EL (cell line): ENCODE measurements at places on chromosomes 1 and 21.

- DNase-seq: no peak
Measured at GRCh38 chr1:97832481-97832880, 88.4 kb downstream of the DPYD start.

GRCh38 chr1:211910913-211911485 is 80.4 kb upstream of the LPGAT1 start:
- no peak for DNase-seq

GRCh38 chr1:63593886-63594605 is 835 bp downstream of the PGM1 start:
- peak; percentile 59 for DNase-seq

DNA sequence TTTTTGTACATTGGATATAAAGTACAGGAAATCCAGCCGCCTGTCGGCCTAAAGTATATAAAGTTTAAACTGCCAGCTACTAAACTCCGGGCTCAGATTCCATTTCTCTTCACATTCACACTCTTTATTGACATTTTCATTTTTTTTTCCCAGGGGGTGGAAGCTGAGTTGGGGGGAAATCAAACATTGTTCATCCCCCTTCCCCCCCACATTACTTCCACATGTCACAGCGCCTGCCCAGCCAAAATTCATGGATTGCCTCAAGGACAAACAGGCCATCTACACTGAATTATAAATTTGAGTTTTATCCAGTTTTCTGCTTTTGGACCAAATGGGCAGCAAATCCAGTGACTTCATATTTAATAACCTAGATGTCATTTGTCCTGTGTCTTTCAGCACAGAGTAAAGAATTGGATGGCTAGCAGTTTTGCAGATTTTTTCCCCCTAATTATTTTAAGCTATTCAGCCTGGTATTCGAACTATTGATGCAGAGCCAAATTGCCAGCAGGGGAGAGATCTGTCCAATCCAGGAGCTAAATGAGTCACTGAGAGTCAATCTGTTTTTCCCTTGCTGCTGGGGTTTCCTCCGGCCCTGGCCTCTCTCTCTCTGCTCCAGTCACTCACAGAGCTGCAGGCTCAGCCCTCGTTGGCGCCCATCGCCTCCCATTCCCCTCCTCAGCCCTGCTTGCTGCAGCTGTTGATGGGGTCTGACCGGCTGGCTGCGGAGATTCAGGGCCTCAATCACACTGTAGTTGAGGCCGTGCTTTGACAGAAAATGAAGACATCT is 98.0 kb downstream of the LMO4 start:
- DNase-seq: peak; percentile 49

DNA sequence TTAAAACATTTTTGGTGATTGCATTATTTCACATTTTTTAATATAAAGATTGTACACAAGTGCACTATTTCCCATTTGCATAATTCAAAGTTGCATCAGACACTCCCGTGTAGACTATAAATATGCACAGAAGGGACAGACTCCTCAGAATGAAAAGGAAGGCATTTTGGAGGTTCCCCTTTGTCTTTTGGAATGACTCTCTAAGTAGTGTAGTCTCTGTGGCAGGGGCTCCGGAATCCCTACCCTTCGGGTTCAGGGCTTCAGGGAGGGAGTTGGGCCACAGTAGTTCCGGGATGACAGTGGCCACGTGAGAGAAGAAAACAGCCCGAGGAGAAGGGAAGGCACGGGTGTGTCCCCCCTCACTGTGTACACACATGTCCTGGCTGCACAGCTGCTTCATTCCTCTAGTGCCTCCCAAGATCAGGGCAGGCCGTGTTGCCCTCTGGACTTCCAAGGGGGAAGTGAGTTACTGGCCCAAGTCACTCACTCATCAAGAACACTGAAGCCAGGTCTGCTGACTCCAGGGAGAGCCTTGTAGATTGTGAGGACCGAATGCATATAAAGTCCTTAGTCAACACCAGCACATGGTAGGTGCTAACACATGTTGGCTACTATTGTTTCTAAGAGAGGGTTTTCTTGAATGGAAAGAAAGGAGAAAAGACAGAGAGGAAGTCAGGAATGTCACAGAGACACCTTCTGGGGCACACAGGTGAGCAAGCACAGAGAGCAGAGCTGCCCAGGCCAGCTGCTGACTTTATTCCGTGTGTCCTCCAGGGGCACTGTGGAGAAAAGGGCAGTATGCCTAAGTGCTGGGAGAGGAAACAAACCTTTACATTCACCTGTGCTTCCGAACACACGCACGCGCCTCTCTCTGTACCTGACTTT is 39.8 kb downstream of the LHX4 start:
- no peak for DNase-seq

DNA sequence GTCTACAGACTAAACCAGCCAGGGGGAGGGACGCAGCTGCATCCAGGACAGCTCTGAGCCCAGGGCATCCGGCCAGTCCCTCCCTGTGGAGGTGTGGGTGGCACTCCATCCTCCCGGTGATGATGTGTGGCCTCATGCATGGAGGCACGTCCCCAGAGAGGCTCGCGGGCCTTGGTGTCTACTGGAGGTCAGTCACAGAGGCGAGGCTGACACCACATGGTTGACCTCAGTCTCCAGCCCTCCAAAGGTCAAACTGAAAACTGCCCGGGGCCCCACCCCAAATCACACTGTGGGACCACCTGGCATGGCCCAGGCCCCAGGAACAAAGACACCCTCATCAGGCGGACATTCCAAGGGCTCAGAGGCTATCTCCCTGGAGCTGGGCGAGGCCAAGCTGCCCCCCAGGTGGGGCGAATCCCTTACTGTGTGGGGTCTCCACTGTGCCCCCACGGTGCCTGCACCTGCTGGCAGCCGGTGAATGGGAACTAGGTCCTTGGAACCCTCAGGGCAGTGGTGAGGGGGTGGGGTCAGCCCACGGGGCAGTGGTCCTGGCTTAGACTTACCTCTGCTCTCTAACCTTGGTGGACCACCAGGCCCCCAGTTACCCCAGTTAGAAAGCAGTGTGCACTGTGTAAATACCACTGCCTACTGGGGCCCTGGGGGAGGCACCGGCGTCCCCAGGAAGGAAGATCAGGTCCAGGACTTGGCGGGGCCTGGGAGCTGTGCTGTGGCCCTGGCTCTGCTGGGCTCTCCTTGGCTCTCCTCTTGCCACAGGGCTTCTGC is 49.1 kb downstream of the TRPM2 start:
- DNase-seq: no peak

- peak; percentile 89 for DNase-seq
Measured at GRCh38 chr1:156502894-156503697, 2.5 kb upstream of the MEF2D start.

DNA sequence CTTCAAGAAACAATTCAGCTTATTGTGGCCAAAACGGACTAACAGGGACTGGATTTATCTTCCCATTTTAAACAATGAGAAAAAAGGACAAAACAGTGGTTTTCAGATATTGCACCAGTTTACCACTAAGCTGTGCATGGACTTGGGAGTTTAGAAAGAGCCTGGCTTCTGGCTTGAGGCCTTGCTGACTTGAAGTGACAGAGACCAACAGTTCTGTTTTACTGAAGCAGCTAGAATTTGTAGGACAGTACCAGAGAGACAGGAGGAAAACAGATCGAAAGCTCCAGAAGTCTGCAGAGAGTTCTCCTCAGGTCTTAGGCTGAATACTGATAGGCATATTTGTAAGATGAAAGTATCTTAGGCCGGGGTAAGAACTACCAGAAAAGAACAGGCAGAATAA is 20.5 kb downstream of the FCRL4 start:
- DNase-seq: no peak

GRCh38 chr1:6776389-6776788 is 8.9 kb upstream of the CAMTA1 start:
- no peak for DNase-seq

GRCh38 chr1:191641420-191642260 is 516.6 kb upstream of the RGS18 start:
- peak; percentile 38 for DNase-seq

DNA sequence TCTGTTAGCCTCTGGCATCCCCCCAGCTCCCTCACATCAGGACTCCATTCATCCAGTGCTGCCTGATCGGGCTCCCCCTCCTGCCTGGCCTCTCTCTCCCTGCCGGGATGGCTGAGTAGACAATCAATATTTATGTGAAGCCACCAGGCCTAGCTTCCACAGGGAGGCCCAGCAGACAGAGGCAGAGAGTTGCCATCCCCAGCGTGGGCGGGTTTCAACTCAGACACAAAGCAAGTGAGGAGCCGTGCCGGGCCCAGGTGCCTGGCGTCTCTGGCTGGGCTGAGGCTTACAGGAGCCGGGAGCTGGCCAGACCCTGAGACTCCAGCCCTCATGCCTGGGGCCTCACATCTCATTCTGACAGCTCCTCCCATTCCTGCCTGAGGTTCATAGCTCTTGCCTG is 34.5 kb upstream of the ATP2B4 start:
- DNase-seq: no peak

- peak; percentile 92 for DNase-seq
Measured at GRCh38 chr1:31306278-31306677, 9.4 kb downstream of the ZCCHC17 start.

- DNase-seq: no peak
Measured at GRCh38 chr1:156387870-156388173, 18.8 kb downstream of the RHBG start.

DNA sequence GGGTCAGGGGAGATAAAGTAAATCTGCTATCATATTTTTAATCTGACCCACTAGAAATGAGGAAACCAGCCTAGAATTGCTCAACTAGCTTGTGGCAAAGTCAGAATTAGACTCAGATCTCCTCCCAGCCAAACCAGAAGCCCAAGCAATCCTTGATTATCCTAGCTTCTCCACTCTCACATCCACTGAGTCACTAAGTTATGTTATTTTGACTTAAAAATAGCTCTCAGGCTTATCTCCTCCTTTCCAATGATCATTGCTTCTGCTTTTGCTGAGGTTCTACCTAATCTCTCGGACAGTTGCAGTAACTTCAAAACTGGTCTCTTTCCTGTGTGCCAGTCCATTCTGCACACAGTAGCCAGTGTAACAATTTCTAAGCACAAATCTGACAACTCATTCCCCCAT is 22.9 kb downstream of the OVAAL start:
- no peak for DNase-seq

DNA sequence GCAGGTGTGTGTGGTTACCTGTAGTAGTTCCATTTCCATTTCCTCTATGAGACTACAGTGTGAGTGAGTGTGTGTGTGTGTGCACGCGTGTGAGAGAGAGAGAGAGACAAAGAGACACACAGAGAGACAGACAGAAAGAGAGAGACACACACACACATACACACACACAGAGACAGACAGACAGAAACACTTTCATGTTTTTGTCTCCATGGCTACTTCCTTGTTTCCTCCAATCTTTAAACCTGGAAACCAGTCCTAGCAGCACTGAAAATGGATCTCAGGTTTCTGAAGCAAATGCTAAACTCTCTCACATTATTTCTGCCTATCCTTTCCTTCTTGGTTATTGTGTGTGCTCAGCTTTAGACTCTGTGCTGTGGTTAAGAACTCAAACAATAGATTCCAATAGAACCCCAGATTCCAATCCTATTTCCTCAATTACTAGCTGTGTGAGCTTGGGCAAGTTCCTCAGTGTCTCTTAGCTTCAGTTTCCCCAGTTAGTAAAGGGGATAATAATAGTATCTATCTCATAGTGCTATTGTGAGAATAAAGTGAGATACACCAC is 22.4 kb upstream of the ABCD3 start:
- no peak for DNase-seq
